COLO829 (cell line): ENCODE measurements at places on chromosomes 6 and 20.

DNA sequence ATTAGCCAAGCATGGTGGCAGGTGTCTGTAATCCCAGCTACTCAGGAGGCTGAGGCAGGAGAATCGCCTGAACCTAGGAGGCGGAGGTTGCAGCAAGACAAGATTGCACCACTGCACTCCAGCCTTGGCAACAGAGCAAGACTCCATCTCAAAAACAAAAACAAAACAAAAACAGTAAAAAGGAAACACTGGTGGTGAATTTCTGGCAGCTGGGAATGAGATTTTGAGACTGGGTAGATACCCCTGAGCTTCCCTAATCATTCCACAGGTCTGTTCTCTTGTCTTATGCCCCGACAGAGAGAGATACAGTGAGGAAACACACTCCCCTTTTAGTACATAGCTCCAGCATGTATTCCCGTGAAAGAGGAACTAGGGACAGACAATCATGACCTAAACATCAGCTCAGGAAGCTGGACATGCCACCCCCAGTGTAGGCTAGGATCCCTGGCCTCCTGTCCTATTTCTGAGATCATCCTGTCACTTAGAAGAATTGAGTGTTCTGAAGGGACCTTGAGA is 9.6 kb downstream of the MAN1A1 start:
- DNase-seq = no peak

DNA sequence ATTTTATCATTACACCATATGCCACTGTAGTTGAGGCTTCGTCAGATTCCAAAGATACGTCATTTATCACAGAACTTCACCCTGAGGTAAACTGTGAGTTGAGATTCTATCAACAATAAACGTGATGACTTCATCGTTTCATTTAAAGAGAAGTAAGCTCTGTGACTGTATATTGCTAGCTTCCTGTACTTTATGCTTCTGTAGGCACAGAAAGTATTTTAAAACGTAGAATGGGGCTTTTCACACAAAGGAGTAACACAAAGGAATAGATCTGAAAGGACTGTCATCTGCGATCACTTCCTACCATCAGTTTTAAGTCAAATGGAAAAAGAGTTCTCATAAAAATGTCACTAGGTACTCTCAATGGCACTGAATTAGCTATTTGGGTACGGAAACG is 234.4 kb upstream of the MCHR2 start:
- DNase-seq = no peak

- no peak for DNase-seq
These were observed 19.5 kb downstream of the SLC22A1 start for GRCh38 chr6:160141001-160141726.

DNA sequence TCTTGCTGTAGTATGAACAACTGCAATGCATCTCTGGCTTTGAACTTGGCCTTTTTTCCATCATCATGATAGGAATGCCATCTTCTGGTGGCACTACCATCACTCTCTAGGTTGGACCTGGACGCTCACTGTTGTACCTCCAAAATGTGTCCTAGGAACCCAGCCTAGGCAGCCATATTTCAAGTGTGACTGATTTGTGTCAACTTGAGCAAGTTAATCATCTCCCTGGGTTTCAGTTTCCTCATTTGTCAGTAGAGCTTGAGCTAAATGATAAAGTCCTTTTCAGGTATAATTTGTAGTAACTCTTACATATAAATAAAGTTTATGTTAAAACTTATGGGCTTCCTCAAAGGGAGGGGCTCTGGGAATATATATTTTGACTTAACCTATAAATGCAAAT is 241.7 kb upstream of the CEP162 start:
- DNase-seq = no peak

DNA sequence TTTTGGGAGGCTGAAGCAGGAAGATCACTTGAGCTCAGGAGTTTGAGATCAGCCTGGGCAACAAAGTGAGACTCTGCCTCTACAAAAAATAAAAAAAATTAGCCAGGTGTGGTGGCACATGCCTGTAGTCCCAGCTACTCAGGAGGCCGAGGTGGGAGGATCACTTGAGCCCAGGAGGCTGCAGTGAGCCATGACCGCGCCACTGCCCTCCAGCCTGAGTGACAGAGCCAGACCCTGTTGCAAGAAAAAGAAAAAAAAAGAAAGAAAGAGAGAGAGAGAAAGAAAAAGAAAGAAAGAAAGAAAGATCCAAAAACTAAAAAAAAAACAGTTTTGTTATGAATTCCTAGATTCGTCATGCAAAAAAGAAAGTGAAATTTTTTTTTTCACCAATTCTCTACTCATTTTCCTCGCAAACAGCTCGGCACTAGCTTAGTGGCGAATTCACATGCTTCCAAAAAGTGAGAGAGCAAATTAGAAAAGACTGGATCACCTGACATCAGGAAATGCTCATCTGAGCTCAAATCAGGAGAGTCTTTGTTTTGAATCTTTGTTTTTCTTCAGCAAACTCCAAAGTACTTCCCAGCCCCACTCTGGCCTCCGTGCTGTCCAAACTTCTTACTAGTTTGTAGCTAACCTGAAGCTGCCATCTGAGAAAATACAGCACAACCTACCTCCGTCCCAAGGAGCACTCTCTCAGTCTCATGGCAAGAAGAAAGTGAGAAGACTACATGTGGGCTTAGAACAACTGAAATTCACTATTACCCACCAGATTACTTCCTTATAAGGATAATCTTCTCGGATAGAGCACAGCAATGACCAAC is 27.0 kb downstream of the IPCEF1 start:
- DNase-seq = no peak

- peak; percentile 82 for DNase-seq
These were observed 129.8 kb downstream of the PREX1 start for GRCh38 chr20:48697845-48698491.

GRCh38 chr20:16286601-16287000 is 286.6 kb downstream of the KIF16B start:
- DNase-seq = no peak

DNA sequence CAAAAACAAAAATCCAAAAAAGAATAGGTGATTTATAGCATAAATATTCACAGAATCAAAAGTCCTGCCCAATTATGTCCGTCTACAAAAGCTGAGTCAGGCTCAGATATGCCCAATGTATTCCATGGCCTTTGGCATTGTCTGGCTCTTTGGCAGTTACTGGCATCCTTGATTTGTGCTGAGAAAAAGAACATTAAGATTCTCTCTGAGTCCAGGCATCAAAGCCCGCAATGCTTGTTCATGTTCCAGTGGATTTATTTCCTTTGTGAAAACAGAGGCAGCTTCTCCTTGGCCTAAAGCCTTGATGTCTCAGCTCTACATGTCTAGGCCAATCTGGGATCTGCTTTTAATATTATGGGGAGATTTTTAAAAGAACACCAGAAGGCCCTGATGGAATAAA is 76.1 kb upstream of the SLC4A11 start:
- DNase-seq = no peak

DNA sequence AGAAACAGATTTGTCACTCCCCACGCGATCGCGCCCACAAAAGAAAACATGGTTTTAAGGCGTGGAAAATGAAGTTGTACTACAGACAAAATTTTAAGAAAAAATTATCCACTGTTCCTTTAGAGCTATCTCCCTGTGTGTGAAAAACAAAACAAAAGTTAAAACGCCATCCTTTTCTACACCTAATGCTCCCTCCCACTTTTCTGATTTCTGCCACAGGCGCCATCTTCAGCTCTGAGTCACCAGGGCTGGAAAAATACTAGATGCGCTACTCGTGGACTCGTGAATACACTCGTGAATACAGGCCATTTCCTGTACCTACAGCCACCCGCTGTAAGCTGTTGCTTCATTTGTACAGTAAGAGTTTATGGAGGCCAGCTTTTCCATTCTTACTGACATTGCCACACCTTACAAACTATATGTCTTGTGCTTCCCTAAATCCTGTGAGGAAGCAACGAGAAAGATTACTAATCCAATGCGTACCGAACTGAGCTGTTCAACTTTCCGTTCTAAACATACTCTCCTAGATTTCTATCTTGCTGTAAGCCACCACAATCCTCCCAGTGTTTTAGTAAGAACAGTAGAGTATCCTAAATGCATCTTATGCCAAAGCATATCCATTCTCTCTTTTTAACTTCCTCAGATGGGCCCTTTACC is 773 bp upstream of the AHI1 start:
- DNase-seq = peak; percentile 45

- no peak for DNase-seq
These were observed 54.4 kb downstream of the TOX2 start for GRCh38 chr20:43969028-43969447.

- DNase-seq = no peak
These were observed 1.7 kb downstream of the SNX21 start for GRCh38 chr20:45835329-45835765.

DNA sequence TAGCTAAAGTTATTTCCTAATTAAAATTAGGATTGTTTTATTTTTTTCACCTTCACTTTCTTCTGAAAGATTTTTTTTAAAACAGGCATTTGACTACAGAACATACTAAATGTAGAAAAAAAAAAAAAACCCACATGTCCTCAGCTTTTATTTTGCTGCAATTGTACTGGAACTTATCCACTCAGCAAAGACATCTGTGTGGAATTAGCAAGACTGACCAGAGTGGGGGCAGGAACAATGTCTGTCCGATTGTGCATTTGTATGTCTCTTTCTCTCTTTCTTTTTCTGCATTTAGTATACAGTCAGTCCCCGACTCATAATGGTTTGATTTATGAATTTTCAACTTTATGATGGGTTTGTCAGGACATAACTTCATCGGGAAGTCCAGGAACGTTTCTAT is 77.3 kb downstream of the CHD6 start:
- DNase-seq = no peak

DNA sequence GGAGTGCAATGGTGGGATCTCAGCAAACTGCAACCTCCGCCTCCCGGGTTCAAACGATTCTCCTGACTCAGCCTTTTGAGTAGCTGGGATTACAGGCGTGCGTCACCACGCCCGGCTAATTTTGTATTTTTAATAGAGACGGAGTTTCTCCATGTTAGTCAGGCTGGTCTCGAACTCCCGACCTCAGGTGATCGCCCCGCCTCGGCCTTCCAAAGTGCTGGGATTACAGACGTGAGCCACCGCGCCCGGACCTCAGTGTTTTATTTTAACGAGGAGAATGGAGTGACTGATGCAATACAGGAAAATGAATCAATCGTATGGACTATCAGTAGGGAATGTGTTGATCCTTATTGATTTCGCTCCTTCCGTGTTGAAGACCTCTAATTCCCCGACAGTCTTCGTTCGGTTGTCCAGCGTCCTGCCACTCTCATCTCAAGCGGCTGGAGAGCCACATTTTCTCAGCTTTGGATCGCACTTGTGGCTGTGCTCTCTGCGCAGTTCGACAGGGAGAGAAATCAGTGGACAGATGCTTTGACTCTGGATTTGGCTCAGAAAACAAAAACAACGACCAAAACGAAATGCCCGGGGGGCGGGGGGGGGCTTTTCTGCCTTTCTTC is 166.2 kb downstream of the TRIM27 start:
- no peak for DNase-seq

- DNase-seq = no peak
These were observed 17.6 kb downstream of the PRDM1 start for GRCh38 chr6:106103728-106104109.

DNA sequence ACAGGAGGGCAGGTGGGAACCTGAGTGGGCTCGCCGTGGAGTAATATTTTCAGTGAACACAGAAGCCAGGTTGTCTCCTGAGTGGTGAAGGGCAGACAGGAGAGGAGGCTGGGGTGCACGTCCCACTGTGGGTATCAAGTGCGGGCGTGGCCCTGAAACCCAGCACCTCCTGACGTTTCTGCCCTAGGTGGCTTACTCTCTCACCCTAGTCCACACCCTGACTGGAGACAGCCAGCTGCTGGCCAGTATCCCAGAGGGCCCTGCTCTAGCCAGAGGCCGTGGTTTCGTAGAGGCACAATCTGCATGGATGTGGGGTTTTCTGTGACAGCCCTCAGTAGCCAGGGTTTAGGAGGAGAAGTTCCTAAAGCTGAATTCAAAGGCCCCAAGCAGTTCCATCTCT is 86.7 kb downstream of the TRERF1 start:
- DNase-seq = no peak

DNA sequence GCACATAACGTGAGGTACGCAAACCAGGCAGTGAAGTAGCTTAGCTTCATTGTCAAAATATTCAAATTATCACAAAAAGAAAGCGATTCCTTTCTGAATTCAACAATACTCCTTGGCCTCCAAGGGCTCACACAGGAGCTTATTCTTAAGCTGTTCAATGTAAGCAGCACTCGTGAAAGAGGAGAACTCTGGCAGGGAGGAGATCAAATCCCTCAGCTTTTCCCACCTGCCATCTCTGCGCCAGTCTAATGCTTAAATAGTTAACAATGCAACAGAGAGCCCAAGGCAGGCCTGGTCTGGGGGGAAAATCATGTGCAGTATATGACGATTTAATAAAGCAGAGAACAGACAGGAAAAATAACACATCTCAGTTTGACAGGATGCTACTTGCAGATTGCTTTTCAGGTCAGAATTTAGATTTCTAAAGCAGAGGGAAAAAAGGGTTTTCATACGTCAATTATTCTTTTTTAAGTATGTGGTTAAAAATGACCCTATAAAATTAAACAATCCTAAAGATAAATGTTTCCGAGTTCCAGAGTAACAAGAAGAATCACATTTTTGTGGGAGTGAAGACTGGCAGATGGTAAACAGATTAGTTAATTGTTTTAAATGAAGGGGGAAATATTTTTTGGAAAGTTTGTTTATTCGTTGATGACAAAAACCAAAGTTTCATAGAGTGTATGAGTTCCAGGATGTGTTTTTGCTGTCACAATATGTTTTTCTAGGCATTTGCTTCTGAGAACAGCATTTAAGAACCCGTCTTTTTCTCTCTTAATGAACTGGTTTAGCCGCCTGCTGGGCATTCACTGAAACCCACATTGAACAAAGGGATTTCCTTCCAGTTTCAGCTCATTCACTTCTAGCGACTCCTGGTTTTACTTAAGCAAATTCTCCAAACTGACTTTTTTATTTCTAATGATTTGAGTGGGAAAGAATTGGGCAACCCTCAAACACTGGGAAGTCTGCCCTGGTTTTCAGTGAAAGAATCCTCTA is 45.9 kb downstream of the PLAGL1 start:
- DNase-seq = peak; percentile 7

DNA sequence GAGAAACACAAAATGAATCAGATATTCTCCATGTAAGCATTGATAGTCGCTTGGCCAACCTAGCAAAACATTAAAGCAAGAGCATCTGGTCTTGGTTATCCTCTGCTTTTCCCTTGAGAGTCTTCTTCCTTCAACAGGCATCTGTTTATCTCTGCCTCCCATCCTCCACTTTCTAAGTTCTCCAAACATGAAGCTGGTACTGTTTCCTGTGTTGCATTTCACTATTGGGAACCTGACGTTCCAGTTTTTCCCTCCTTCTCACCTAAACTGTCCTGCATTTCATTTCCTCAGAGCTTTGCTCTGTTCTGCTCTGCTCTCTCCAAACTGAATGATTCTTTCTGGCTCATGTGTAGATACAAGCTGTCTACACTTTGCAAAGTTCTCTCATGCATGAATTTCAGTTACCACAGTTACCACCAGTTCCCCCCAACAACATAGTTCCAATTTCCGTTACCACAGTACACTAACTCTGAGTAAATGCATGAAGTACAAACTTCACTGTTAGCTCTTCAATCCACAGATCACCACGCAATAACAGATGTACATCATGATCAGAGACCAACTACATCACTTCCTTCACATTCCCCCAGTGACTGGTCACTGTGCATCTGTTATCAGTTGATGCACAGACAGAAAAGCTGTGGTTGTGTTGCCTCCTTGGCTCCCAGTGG is 86.7 kb upstream of the F13A1 start:
- no peak for DNase-seq

GRCh38 chr6:14547284-14547998 is 429.9 kb downstream of the CD83 start:
- DNase-seq = no peak

GRCh38 chr20:11521476-11522365 is 396.0 kb upstream of the BTBD3 start:
- DNase-seq = no peak

GRCh38 chr20:50744143-50744792 is 12.9 kb downstream of the PARD6B start:
- peak; percentile 90 for DNase-seq

- DNase-seq = peak; percentile 21
These were observed 373.8 kb upstream of the JAG1 start for GRCh38 chr20:11047559-11047958.
